GM23338 (cell line): ENCODE measurements at places on chromosomes 2 and 18.

- no peak overlapping the region for H3K27ac ChIP-seq
- H3K4me1 ChIP-seq, result peaks cover 33% of the 10 kb centered on the region; the same call in 1 of the 2 replicates
- H3K36me3 ChIP-seq, result no peaks in the 10 kb centered on the region
- peak; percentile 62 for DNase-seq
- peak overlapping the region; percentile 46; the same call in 1 of the 2 replicates for H3K4me3 ChIP-seq
Observed at GRCh38 chr2:218981881-218982585, 3.0 kb downstream of the FEV start.

DNA sequence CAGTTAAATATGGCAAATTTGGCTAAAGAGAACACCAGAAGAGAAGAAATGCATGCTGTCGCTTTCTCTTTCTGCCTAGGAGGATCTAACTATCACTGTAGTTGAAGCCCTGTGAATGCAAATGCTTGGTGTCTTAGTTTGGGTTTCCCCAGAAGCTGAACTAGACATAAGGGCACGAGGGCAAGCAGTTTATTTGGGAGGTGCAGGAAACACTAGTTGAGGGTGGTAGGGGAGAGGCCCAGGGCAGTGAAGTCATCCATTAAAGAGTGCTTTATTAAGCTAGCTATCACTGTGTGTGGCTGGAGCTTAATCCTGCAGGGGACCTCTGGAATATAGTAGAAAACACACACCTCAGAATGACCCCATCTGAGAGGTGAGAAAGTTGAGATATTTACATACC lies 639.8 kb upstream of the ZEB2 start:
- H3K4me3 ChIP-seq, result no peak overlapping the region
- H3K36me3 ChIP-seq, result no peaks in the 10 kb centered on the region
- H3K27me3 ChIP-seq, result no peaks in the 10 kb centered on the region

DNA sequence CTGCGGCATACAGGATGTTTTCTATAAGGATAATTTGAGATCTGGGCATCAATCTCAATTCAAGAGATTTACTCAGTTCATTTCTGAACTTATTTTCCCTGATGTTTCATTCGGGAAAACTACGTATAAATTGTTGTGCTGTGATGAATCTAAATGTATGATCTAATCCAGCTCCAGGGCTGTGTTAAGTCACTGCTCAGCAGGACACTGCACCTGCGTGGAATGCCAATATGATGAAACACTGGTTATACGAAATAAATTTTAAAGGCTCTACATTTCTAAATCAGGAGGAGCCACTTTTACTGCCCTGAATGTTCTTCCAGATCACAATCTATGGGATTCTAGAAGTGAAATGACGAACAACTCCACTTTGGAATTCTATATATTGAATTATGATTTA lies 259.0 kb downstream of the HNMT start:
- peaks cover 8% of the 10 kb centered on the region for H3K4me1 ChIP-seq
- no peaks in the 10 kb centered on the region for H3K27me3 ChIP-seq
- H3K27ac ChIP-seq, result no peak overlapping the region
- DNase-seq, result no peak

GRCh38 chr2:40043191-40043590 lies 264.1 kb upstream of the THUMPD2 start:
- no peak overlapping the region for H3K27ac ChIP-seq
- no peaks in the 10 kb centered on the region for H3K36me3 ChIP-seq
- no peaks in the 10 kb centered on the region for H3K27me3 ChIP-seq
- no peaks in the 10 kb centered on the region for H3K4me1 ChIP-seq

- H3K27me3 ChIP-seq, result no peaks in the 10 kb centered on the region
- no peaks in the 10 kb centered on the region; the same call in 1 of the 2 replicates for H3K4me1 ChIP-seq
- no peak overlapping the region for H3K4me3 ChIP-seq
- no peak for DNase-seq
- H3K36me3 ChIP-seq, result no peaks in the 10 kb centered on the region; the same call in 1 of the 2 replicates
Observed at GRCh38 chr18:74264303-74265020, 27.3 kb downstream of the CYB5A start.

DNA sequence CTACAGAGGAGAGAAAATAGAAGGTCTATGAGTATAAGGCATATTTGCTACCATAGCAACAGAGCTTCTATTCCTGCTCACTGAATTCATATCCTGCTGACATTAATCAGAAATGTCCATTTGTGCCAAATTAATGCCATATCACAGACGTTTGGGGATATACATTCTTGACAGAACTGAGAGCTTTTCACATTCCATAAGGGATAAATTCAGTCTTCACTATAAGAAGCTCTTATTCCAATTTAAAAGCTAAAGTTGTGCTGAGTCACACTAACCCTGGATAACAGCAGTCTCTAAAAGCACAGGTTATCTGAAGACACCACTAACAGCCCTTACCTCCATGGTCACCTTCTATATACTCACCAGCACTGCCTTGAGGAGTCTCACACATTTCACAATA lies 178.1 kb downstream of the RAB3GAP1 start:
- DNase-seq, result no peak
- no peak overlapping the region for H3K27ac ChIP-seq
- H3K36me3 ChIP-seq, result peaks cover 3% of the 10 kb centered on the region; the same call in 1 of the 2 replicates

DNA sequence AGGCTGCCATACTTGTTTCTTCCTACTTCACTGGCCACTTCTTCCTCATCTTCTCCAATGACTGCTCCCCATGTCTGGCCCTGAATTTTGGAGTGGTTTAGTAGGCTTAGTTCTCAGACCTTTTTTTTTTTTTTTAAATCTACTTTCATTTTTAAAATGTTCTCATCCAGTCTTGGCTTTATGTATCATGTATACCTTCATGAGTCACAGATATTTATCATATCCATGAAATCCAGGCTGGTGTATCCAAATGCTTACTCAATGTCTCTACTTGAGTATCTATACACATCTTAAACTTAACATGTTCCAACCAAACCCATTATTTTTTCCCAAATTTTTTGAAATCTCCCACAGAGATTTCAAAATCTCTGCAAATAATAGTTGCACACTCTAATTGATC lies 26.3 kb upstream of the CFAP36 start:
- H3K27me3 ChIP-seq, result no peaks in the 10 kb centered on the region
- DNase-seq, result no peak
- no peak overlapping the region for H3K27ac ChIP-seq
- peaks cover 9% of the 10 kb centered on the region; the same call in 1 of the 2 replicates for H3K4me1 ChIP-seq

DNA sequence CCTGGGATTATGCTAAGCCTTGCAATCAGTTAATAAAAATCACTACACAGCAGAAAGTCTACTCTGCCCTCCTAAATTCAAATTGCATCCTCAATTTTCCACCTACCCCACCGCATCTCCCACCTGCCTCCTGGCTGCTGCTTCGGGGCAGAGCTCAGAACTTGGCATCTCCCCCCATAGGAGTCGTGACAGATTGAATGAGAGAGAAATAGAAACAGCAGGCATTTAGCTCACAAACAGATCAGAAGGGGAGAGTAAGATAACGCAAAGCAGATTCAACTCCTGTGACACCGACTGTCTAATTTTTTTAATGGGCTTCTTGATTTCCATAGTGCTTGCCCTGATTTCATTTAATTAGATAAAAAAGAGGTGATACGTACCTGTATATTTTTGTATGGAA lies 24.7 kb upstream of the LRRC30 start:
- H3K4me3 ChIP-seq, result no peak overlapping the region
- peaks cover 7% of the 10 kb centered on the region; the same call in 1 of the 2 replicates for H3K4me1 ChIP-seq
- no peaks in the 10 kb centered on the region for H3K36me3 ChIP-seq
- H3K27ac ChIP-seq, result no peak overlapping the region

DNA sequence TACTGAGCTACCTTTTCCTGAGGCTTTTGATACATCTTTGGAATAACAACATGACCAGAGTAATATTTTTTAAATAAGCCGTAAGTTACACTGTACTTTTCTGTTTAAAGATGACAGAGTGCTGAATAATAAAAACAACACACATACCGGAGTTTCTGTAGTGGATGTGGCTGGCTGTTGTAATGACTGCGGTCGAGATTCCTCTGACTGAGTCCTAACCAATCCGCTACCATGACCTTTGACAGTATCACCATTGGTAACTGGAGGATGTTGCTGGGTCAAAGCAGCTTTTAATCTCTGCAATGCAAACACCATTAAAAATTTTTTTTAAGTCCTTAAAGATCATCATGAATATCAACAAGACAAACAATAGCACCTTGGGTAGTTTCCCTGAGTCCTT lies 70.7 kb downstream of the ATF2 start:
- no peak overlapping the region for H3K4me3 ChIP-seq
- H3K36me3 ChIP-seq, result peaks cover 16% of the 10 kb centered on the region; the same call in 1 of the 2 replicates
- DNase-seq, result no peak
- no peaks in the 10 kb centered on the region for H3K27me3 ChIP-seq
- H3K27ac ChIP-seq, result no peak overlapping the region
- H3K4me1 ChIP-seq, result no peaks in the 10 kb centered on the region

DNA sequence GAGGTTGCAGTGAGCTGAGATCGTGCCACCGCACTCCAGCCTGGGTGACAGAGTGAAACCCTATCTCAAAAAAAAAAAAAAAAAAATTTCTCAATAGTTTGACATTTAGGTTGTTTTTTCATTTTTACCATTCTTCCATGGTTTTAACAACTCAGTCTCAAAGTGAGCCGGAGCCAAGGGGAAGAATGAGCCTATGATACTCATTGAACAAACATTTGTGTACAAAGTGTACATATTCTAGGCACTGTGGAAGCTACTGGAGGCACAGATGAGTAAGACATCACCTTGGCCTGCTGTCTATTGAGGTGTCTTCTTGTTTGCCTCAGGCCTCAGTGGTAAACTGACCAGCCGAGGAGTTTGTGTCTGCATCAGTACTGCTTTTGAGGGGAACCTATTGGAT lies 21.9 kb downstream of the CENPO start:
- no peak overlapping the region for H3K27ac ChIP-seq
- DNase-seq, result no peak
- no peaks in the 10 kb centered on the region for H3K27me3 ChIP-seq
- H3K4me3 ChIP-seq, result no peak overlapping the region
- no peaks in the 10 kb centered on the region for H3K4me1 ChIP-seq

DNA sequence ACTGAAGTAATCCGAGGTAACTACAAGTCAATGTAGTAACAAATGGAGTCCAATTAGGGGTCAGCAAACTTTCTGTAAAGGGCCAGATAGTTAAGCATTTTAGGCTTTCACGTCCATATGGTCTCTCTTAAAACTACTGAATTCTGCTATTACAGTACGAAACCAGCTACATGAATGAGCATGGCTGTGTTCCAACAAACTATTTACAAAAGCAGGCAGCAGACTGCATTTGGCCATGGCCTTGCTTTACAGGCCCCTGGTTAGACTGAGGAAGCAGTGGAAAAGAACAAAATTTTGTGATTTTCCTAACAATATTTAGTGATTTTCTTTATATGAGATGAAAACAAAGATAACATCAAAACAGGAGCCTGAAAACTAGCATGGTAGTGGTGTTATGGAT lies 64.0 kb downstream of the RTN4 start:
- H3K27ac ChIP-seq, result no peak overlapping the region
- DNase-seq, result no peak
- no peak overlapping the region for H3K4me3 ChIP-seq

- H3K36me3 ChIP-seq, result no peaks in the 10 kb centered on the region
- 0 out of 2 replicates have a peak, but pooled peaks cover 3% of the 10 kb centered on the region for H3K4me1 ChIP-seq
- H3K27ac ChIP-seq, result peak overlapping the region; percentile 16; the same call in 1 of the 2 replicates
- peak overlapping the region; percentile 73 for H3K4me3 ChIP-seq
Observed at GRCh38 chr2:189441709-189442074, 418 bp downstream of the WDR75 start.

DNA sequence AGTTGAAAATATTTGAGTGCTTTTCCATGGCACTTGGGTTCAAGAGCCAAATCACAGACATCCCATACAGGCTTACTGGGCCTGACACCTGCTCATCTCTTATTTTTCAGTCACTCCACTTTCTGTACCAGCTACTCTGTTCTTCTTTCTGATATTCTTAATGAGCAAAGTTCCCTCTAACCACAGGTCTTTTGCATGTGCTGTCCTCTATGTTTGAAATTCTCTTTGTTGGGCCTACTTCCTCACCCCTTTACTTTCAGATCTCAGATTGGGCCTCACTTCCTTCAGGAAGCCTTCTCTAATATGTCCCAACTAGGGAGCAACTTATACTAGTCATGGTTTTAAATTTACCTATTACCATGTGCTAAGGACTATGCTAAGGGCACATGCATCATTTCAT lies 81.8 kb upstream of the RBMS1 start:
- H3K27me3 ChIP-seq, result no peaks in the 10 kb centered on the region
- no peak overlapping the region for H3K27ac ChIP-seq
- no peak overlapping the region for H3K4me3 ChIP-seq

DNA sequence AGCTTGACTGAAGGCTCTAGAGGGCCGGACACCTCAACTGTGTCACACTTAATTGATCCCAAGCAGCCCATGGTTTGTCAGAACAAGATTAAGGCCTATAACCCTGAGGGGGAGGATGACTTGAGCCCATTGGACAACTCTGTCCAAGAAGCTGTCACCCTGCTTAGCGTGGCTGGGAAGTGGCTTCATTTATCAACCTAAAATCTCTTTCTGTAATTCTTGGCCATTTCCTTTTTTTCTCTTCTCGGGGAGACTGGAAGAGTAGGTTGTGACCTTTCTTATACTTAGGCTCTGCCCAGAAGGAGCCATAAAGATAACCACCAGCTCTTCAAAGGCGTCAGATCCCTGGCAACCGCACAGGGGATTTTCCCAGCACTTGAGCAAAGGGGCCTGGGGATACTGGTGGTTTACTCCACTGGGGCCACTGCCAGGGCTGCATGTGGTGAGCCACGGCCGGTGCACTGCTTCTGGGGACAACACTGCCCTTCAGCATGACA lies 265.5 kb downstream of the CYRIA start:
- DNase-seq, result no peak
- H3K4me3 ChIP-seq, result no peak overlapping the region
- H3K27ac ChIP-seq, result no peak overlapping the region
- H3K27me3 ChIP-seq, result no peaks in the 10 kb centered on the region
- H3K36me3 ChIP-seq, result no peaks in the 10 kb centered on the region
- no peaks in the 10 kb centered on the region for H3K4me1 ChIP-seq

DNA sequence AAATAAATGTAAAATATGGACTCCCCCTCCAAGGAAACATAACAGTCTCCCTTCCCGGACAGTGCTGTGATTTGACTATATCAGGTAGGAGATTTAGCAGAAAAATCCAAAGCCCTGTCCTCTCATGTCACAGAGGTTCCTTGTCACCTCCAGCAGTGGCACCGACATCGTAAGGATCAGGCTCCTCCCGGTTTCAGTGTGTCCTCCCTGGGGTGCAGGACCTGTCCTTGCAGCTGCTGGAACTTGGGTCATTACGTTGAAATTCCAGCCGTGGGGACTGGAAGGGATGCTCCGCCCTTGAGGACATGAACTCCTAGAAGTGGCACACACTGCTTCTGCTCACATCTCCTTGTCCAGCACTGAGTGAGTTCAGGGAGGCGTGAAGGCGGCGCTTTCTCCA lies 101.1 kb upstream of the ODC1 start:
- DNase-seq, result no peak
- no peaks in the 10 kb centered on the region for H3K36me3 ChIP-seq
- H3K4me3 ChIP-seq, result no peak overlapping the region
- H3K27me3 ChIP-seq, result no peaks in the 10 kb centered on the region
- peaks cover 13% of the 10 kb centered on the region for H3K4me1 ChIP-seq

- no peak overlapping the region for H3K27ac ChIP-seq
- H3K27me3 ChIP-seq, result no peaks in the 10 kb centered on the region
- H3K4me1 ChIP-seq, result no peaks in the 10 kb centered on the region
- peak; percentile 27 for DNase-seq
- no peaks in the 10 kb centered on the region for H3K36me3 ChIP-seq
- H3K4me3 ChIP-seq, result no peak overlapping the region
Observed at GRCh38 chr2:40093021-40093675, 314.1 kb upstream of the THUMPD2 start.

- H3K36me3 ChIP-seq, result no peaks in the 10 kb centered on the region
- H3K27me3 ChIP-seq, result no peaks in the 10 kb centered on the region
- no peak overlapping the region for H3K4me3 ChIP-seq
- H3K4me1 ChIP-seq, result no peaks in the 10 kb centered on the region
- no peak for DNase-seq
Observed at GRCh38 chr2:212709280-212709679, 170.7 kb upstream of the ERBB4 start.

- no peak overlapping the region for H3K27ac ChIP-seq
- no peak for DNase-seq
- H3K36me3 ChIP-seq, result no peaks in the 10 kb centered on the region; the same call in 1 of the 2 replicates
- H3K4me1 ChIP-seq, result no peaks in the 10 kb centered on the region
- H3K27me3 ChIP-seq, result no peaks in the 10 kb centered on the region
Observed at GRCh38 chr18:42412281-42412680, 457.2 kb downstream of the PIK3C3 start.
